GM12892 (cell line): ENCODE measurements at places on chromosomes 11 and 22.

- DNase-seq: no peak
These were observed 1.1 kb downstream of the NPAT start for GRCh38 chr11:108221371-108221770.

DNA sequence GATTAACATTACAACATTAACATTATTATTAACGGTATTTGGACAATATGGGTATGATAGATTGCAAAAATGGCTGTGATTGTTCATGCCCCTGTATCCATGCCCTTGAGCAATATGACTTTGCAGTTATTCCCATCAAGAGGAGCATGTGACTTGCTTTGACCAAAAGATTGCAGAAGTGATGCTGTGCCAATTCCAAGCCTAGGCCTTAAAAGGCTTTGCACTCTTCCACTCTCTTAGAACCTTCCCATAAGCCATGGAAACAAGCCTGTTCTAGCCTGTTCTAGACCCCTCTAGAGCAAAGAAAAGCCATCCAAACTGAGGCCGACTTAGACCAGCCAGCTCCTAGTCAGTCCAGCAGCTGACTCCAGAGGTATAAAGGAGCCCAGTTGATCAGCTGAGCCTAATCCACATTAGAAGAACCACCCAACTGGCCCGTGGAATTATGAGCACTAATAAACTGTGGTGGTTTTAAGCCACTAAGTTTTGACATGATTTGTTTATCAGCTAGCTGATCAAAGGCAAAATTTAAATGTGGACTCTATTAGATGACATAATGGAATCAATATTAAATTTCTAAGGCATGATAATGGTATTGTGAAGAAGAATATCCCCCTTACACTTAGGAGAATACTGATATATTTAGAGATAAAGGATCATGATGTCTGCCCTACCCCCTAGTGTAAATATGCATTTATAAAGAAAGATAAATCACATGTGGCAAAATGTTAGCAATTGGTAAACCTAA lies 28.6 kb downstream of the RAB30 start:
- no peak for DNase-seq

DNA sequence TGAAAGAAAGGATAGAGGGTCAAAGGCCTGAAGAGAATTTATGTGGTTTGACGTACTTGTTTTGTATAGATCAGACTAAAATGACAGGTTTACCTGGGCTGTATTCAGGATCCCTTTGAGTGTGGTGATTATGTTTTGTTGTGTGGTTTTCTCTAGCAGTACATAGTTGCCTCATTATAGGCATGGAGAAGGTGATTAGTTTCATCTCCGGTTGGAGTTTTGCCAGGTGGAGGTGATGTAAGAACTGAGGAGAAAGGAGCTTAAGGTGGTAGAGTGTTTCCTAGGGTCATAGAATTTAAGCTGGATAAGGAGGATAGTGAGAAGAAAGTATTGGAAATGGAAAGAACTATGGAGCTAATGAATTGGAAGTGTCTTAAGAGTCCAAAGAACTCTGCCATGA lies 229.0 kb downstream of the TMEM135 start:
- DNase-seq: no peak

- DNase-seq: no peak
These were observed 3.7 kb downstream of the TRMT112 start for GRCh38 chr11:64313491-64314145.

GRCh38 chr11:109734566-109734965 lies 312.6 kb downstream of the C11orf87 start:
- DNase-seq: no peak

DNA sequence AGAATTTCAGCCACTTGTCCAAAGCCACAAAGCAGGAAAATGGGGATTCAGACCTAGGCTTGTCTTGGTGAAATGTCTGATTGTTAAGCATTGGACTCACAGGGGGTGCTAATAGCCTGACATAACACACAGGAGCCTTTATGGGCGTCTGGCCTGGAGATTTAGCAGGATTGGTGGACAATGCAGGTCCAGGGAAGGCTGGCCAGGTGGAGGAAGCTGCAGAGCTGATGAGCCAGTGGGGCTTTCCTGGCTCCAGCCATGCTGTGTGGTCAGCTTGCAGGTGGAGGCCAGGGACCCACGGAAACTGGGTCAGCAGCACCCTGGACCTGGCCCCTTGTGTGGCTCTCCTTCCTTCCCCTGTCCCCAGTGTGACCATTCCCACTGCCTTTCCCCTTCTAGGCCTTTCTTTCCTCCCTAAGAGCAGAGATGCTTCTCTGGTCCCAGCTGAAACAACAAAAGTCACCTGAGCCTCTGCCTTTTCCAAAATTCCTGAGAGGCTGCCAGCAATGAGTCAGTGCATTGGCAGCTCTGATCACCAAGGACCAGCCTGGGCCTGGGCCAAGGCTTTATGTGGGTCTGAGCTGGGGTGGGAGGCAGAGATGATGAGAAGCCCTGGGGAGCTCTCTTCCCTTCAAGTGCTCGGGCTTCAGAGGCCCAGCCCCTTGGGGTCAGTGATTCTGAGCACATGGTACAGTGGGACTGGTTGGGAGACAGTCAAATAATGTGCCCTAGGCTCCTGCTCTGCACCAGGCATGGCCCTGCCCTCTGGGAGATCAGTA lies 85.2 kb downstream of the CCDC81 start:
- DNase-seq: no peak

- DNase-seq: no peak
These were observed 52.1 kb upstream of the SESN3 start for GRCh38 chr11:95283146-95283545.
